ENCODE measurements at places on chromosomes 12 and 14.

DNA sequence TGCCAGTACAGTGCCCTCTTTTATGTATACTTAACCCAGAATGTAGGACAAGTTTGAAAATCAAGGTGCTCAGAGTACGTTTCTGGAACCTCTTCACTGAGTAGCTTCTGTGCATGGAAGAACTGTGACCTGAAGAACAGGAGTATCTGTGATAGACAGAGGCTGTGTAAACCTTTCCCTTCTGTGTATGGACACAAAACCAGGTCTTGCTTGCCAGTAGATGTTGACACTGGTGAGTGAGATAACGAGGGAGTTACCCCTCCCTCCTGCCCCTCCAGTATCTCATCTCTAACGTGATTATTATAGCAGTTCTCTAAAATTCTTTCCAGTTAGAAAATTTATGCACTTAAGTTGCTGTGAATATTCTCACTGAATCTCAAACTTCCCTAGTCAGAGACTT is 170.8 kb downstream of the RPL10L start:
- no peak for DNase-seq

GRCh38 chr12:15584366-15585041 is 204.7 kb downstream of the EPS8 start:
- DNase-seq = no peak

GRCh38 chr12:57276935-57277563 is 26.1 kb upstream of the STAC3 start:
- no peak for DNase-seq

GRCh38 chr12:60096727-60097126 is 500.9 kb downstream of the SLC16A7 start:
- no peak for DNase-seq

DNA sequence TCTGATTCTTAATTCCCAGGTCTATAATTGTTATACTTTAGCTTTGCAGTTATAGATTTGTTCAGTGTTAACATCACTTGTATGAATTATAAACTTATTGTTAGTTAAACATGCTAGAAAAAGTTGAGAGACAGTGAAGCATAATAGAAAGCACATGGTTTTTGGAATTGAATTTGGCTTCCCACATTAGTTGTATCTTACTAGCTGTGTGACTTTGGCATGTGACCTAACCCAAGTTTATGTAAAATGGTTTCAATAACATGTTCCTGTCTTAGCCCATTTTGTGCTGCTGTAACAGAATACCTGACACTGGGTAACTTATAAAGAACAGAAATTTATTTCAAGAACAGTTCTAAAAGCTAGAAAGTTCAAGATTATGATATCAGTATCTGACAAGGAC is 146.3 kb downstream of the PDE3A start:
- no peak for DNase-seq

- no peak for DNase-seq
Observed at GRCh38 chr12:12660201-12660600, 35.8 kb downstream of the GPR19 start.

DNA sequence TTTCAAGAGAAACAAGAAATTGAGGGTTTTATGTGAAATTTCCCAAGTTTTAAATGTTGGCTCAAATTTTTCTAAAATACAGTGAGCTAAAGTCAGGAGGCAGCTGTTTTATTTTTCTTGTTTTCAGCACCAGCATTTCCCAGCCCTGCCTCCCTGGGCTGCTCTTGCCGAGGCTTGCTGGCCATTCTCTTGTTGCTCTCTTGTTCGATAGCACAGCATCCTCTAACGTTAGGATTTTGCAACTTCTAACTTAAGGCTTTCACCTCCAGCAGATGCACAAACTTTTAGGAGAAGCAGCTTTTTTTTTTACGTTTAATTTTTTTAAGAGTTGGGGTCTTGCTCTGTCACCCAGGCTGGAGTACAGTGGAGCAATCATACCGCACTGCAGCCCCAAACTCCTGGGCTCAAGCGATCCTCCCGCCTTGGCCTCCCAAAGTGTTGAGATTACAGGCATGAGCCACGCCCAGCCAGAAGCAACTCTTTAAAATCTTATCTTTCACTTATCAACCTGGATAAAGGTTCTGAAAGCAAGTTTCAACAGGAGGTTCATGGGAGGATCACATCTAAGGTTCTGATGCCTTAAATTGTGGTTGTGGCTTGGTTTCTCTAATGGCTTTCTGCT is 40.2 kb downstream of the B4GALNT3 start:
- no peak for DNase-seq

DNA sequence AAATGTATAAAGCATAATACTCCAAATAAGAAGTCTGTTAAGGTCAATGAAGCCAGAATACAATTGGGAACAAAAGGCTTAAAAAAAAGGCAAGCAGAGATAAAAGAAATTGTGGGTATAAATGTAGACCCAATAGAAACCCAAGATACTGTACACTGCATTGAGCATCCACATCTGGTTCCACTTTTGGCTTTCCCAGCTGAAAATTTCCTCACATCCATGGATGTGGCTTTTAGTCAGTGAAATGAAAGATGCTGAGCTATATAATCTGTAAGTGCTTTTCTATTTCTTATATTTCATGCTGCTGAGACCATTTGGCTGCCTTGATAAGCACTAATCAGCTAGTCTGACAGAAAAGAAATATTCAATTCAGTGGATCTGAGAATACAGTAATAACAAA is 83.5 kb downstream of the PTPRR start:
- DNase-seq = no peak

DNA sequence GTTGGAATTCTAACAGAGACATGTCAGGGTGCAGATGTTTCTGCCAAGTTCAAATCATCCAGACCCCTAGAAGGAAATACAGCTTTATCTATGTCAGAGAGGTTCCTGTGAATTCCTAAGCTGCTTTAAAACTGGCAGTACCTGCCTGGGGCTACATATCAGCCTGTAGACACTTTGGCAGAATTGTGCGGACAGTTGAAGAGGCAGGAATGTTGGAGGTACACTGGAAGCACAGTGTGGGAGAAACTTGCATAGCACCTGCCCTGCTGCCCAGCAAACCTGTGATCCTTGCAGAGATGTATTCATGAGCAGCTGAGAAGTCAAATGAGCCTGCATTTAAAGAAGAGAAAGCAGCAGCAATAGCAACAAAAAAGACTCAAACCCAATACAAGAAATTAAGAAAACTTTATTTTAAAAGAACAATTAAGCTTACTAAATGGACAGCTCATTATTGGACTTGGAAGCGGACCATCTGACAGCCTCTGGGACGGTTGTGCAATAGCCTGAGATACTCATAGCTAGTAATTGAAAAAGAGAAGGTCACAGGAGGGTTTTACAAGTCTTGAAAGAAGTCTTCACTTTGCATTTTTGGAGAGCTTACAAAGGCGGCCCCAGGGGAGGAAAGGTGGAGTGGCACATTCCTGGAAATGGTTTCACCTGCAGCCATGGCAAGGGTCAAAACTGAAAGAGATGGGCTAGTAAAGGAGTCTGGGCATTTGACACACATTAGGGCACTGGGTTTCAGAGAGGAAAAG is 280.9 kb upstream of the FLRT2 start:
- DNase-seq = no peak

DNA sequence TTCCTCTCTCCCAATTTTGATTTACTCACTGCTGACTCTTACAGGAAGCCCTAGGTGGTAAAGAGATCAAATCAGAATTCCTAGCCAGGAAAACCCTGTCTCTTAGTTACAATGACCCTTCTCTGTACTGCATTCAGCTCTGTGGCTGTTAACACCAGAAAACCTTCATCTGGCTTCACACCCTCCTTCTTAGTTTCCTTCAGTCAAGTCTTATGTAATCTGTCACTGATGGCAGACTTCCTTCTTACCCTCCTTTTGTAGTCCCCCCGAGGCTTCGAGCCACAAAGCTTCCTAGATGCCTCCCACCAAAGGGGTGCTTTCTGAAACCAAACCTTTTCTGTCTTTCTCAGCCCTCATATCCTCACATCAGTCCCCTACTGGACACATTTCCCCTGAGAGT is 16.5 kb downstream of the NGDN start:
- no peak for DNase-seq

DNA sequence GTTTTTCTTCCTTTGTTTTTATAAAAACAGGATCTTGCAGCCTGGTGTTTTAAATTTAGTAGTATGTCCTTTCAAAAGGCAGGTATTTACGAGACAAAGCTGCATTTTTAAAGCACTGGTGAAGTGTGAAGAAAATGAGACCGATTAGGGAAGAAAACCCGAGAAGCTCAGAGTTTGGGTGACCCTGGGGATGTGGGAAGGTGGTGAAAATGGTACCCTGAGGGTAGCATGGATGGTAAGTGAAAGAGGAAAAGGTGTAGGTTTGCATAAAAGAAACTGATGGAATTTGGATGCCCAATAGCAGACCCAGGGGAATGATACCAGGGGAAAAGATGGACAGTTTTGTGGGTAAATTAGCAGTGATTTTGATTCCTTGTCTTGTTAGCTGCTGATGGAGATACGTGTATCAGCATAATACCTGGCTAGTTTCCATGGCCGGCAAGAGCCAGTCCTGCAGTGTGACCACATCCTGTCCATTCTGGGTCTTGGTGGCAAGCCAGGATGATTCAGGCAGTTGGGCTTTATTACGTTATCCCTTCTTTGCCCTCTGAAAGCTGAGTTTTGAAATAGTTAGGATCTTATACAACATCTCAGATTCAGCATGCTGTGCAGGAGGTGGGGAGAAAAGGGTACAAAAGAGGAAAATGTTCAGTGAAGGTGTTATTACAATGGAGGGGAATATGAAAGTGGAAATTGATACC is 8.9 kb downstream of the BICD1 start:
- no peak for DNase-seq

DNA sequence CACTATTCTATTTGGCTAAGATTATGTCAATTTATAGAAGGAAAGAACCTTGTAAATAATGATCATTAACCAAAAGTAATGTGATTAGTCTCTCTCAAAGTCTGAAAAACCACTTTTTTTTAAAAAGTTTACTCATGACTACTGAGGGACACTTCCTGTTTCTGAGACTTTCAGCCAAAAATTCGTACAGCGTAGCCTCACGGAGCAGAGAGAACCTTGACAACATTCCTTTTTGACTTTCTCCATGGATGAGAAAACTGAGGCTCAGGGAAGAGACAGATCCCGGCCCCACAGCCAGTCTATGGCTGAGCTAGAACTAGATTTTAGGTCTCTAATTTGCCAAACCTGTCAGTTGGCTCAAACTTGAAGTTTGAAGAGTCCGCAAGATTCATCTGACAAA is 68.2 kb downstream of the DAD1 start:
- DNase-seq = no peak

DNA sequence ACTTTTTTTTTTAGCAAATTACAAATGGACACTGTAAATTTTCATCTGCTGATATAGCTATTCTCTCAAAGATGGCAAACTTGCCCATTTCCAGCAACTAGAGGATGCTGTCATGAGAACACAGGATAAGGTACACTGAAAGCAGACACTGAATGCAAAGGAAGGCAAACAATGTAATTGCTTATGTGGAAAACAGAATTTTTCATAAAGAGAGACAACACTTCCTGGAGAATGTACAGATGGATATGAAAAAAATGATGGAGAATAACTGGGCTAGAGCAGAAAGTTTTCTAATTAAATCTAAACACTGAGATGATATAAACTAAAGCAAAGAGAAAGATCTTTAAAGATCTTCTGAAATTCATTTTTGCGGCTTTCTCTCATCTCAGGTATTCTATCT is 581 bp downstream of the CD69 start:
- no peak for DNase-seq

GRCh38 chr14:38217553-38217952 is 9.8 kb downstream of the SSTR1 start:
- DNase-seq = no peak

DNA sequence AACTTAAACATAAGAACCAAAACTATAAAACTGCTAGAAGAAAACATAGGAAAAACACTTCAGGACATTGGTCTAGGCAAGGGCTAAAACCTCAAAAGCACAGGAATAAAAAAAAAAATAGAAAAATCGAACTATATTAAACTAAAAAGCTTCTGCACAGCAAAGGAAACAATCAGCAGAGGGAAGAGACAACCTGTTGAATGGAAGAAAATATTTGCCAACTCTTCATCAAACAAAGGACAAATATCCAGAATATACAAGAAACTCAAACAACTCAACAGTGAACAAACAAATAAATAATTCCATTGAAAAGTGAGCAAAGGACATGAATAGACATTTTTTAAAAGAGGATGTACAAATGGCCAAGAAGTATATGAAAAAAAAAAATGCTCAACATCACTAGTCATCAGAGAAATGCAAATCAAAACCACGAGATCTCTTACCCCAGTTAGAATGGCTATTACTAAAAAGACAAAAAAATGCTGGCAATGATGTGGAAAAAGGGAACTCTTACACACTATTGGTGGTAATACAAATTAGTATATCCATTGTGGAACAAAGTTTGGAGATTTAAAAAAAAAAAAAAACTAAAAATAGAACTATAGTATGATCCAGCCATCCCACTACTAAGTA is 152.0 kb downstream of the NDUFA12 start:
- DNase-seq = no peak

DNA sequence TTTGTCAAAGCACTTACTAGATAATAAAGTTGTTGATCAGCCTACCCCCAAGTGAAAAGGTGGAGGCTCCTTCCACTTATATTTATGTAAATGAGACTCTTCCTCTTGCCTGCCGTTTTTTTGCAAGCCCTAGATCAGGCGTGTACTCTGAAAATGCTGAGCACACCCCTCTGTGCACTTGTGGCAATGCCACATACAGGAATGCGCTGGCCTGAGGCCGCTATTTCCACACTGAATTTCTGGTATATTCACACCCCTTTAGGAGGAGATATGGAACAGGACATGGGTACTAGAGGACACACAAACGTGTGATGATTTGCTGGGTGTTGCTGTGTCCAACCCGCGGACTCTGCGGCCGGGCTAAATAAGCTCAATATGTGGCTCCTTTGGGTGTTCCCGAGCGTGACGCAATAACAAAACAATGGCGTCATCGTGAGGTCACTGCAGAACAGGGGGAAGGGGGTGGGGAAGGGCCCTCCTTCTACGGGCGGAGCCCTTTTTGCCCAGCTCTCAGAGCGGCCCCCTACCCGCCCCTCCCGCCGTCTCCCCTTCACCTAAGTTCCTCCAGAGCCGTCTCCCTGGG is 554 bp upstream of the TSPAN31 start:
- DNase-seq = peak; percentile 61

DNA sequence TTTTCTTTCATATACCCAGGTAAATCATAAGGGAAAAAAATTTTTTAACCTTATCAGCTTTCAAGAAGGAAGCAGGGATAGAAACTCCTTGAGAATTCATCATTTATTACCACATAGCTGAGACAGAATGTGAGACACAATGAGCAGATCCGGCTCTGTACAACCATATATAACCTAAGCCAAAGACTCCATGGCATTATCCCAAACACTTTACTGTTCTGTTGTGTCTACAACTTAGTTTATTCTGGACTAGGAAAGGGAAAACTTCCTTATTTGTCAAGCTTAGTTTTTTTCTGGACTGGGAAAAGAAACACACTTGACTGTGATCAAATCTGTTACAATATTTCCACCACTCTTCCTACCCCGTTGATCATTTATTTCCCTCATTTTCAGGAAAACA is 38.3 kb upstream of the CATSPERB start:
- no peak for DNase-seq

GRCh38 chr14:21334202-21334906 is 49.5 kb downstream of the SUPT16H start:
- no peak for DNase-seq

- DNase-seq = no peak
Observed at GRCh38 chr12:85834378-85834777, 1.8 kb downstream of the RASSF9 start.

- no peak for DNase-seq
Observed at GRCh38 chr14:99254328-99255009, 17.5 kb downstream of the BCL11B start.

GRCh38 chr12:49675137-49675536 is 32.1 kb downstream of the FMNL3 start:
- DNase-seq = no peak

All from activated CD4-positive, alpha-beta T cell treated with anti-CD3 and anti-CD28 coated beads, Interleukin-2, amount 50 U/mL, for 4 hours (primary cell).